Stimulated activated CD4-positive, alpha-beta T cell treated with anti-CD3 and anti-CD28 coated beads, Interleukin-15, amount 100 ng/mL, for 24 hours (primary cell): ENCODE measurements at places on chromosomes 6 and 20.

DNA sequence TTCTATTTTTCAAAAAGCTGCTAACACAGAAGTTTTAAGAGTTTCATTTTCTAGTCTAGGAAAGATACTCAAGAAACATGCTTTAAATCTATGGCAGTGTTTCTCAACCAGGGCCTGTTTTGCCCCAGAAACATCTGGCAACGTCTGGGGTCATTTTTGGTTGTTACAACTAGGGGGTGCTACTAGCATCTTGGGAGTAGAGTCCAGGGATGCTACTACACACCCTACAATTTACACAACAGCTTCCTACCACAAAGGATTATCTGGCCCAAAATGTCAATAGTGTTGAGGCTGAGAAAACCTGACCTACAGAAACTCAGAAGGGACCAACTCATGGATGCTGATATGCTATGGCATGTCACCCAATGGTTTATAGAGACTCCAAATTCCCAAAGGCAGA is 24.4 kb downstream of the SERAC1 start:
- no peak for DNase-seq

DNA sequence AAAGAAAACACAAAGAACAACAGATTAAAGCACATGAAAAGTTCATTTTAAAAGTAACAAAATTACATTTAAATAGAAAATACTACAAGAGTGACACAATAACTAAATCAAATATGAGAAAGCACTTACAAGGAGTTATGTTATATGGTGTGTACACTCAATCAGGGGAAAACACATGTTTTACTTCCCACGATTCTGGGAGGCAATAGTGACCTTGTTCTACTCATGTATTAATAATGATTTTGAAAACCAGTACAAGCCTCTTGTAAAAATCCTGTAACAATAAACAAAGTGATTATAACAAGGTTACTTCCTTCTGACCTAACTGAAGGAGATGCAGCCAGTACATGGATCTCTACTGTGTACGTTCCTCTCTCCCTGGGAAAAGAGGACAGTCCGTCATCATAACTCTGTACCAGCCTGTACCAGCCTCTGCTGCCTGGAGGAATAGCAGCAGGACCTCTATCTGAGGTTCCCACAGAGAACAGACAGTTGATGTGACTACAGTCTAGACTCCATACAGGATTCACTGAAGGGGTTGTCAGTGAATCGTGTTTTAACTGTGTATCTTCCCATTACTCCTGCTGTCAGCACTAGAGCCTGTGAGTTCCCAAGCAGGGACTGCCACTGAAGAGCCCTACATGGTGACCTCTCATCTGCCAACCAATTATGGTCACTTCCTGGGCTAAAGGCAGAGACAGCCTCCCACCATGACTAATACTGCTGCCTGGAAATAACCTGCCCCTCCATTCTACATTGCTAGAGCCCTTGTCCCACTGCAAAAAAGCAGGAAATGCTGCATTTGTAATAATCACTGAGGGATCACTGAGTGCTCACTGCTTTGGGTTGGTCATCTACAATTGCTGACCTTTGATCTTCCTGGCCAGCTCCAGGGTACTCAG is 149.7 kb downstream of the KIF16B start:
- DNase-seq: no peak

DNA sequence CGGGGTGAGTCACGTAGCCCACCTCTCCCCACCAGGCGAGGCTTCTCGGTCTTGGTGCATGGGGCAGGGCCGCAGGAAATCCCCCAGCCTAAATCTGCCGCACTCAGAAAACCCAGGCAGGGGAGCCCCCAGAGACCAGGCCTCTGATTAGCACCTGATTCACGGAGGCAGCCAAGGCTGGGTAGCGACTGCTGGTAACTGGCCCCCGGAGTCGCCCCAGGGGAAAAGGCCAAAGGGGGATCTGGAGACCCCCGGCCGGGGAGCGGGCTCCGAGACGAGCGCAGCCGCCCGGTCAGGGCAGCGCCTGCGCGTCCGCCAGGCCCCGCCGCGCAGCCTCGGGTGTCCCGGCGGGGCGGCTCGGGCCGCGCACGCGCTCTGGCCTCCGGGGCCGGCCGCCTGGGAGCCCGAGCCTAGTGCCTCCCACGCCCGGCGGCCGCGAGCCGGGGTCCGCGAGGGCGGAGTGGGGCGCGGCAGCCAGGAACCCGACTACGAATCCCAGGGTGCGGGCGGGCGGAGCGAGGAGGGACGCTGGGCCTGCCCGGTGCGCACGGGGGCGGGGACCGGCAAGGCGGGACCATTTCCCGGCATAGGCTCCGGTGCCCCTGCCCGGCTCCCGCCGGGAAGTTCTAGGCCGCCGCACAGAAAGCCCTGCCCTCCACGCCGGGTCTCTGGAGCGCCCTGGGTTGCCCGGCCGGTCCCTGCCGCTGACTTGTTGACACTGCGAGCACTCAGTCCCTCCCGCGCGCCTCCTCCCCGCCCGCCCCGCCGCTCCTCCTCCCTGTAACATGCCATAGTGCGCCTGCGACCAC is at the start of gene DUSP22:
Gene DUSP22, plus strand, starts transcription at position 791 of the 809 bp plus-strand sequence. CDS start 53 bp downstream, outside the sequence.
- peak; percentile 90 for DNase-seq

GRCh38 chr6:42162384-42162783 is 10.8 kb upstream of the GUCA1A start:
- no peak for DNase-seq

GRCh38 chr20:25286917-25287316 is 39.0 kb downstream of the PYGB start:
- DNase-seq: peak; percentile 0

- DNase-seq: no peak
These were observed 48.0 kb upstream of the DST start for GRCh38 chr6:56690519-56691285.

DNA sequence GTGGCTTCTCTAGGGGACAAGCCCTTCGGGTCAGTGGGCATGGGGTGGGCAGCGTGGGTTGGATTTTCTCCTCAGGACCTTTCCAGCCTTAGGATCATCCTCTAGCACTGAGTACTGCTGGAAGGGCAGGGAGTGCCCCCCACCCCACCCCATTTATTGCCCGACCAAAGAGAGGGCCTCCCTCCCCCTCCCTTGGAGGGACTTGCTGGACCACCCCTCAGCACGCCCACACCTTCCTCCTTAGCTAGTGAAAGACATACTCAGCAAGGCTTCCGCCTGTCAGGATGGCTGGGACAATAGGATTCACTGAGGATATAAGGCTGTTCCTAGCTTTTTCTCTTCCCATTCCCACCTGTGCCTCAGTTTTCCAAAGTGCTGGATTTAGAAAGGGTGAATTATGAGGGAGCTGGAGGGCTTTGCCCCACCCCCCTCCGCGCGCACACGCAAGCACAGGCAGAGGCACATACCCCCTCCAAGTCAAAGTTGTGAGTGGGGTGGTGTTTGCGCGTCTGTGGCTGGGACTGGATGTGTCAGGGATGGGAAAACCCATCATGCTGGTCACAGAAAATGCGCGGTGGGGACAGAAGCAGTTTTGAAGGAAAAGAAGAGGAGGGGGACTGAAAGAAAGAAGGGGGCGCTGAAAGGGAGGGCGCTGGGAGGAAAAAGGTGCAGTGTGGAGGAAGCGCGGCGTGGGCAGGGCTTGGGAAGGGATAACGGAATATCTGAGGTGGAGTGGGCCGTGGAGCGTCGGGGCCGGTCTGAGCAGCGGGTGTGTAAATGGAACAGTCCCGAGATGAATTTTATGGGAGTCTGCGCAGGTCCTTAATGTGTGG is 693 bp upstream of the SLC29A1 start:
- no peak for DNase-seq

DNA sequence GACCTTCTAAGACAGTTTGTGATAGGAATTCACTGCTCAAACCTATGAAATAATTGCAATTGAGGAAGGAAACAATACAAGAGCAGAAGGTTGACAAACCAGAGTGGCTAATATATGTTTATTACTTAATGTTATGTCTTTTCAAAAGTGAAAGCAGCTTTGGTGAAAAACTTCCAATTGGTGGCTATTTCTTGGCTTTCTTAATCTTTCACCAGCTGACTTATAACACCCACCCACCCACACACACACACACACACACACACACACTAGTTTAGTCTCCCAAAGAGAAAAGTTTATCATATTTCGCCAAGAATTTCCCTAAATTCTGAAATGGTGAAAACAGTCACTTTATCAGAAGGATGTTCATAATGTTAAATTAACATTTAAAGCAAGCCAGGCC is 583.5 kb downstream of the EYS start:
- DNase-seq: no peak

DNA sequence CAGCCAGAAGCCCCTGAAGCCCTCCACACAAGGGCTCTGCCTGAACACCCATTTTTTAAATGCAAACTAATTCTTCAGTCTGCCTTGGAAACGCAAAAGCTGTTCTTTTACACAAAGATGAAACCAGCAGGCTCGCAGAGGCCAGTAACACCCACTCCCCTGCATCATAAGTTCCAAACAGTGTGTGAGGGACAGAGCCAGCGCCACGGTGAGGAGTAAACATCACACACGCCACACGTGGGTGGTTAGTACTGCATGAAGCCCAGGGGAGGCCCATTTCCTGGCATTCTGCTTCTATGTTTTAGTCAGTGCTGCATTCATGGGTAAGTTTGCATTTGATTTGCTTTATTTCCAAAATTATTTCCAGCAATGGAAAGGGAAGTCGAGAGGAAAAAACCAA is 217.7 kb upstream of the RIN2 start:
- peak; percentile 54 for DNase-seq

DNA sequence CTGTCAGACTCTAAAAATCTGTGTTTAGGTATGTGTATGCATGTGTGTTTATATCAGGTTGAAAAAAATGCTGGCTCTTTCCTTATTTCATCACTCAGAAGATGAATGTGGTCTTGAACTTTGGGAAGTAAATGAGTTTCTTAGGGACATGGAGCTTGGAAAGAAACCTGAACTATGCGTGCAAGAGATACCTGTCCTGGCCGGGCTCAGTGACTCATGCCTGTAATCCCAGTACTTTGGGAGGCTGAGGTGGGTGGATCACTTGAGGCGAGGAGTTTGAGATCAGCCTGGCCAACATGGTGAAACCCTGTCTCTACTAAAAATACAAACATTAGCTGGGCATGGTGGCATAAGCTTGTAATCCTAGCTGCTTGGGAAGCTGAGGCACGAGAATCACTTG is 4.4 kb upstream of the GLP1R start:
- no peak for DNase-seq

DNA sequence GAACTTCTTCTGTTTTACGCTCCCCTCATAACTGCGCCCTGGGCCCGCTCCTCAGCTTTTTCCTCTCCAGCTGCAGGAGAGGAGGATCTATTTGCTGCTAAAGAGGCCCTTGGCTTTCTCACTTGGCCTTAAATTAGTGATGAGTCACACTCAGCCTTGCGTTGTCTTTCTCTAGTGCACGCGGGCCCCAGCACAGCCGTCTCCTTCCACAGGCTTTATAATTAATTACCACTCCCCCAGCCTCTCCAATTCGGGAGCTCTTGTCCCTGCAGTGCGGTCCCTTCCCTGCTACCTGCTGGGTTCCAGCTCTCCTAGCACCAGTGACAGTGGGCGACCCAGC is 25.2 kb downstream of the PACSIN1 start:
- no peak for DNase-seq

- no peak for DNase-seq
These were observed 45.5 kb upstream of the AFDN start for GRCh38 chr6:167781066-167781767.

- no peak for DNase-seq
These were observed 441.0 kb upstream of the MARCKS start for GRCh38 chr6:113416170-113416569.

DNA sequence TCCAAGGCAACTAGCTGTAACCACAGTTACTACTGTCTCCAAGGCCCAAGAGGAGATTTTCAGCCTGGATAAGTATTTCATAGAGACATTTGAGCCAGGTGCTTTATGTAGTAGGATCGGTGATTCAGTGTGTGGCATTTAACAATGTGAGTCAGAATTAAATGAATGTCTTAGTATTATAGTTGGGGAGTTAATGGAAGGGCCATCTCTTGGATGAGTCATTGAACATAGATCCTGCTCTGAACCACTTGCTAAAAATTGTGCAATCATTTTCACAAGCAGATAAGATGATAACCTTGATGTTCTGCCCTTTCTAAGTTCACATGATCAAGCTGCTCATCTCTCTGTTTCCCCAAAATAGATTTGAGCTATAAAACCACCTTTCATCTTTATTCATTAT is 668.9 kb upstream of the CITED2 start:
- no peak for DNase-seq

- DNase-seq: no peak
These were observed 582.1 kb upstream of the JAG1 start for GRCh38 chr20:11255860-11256259.

DNA sequence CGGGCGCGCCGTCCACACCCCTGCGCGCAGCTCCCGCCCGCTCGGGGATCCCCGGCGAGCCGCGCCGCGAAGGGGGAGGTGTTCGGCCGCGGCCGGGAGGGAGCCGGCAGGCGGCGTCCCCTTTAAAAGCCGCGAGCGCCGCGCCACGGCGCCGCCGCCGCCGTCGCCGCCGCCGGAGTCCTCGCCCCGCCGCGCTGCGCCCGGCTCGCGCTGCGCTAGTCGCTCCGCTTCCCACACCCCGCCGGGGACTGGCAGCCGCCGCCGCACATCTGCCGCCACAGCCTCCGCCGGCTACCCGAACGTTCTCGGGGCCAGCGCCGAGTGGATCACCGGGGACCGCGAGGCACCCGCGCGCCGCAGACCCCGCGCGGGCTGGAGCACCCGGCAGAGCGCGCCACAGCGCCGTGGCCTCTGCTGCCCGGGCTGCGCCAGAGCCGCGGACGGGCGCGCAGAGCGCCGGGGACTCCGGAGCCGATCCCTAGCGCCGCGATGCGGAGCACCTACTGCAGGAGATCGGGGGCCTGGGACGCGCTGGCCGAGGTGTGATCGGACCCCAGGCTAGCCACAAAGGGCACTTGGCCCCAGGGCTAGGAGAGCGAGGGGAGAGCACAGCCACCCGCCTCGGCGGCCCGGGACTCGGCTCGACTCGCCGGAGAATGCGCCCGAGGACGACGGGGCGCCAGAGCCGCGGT is at the start of gene BMP2:
Gene BMP2, plus strand, starts transcription at position 151 of the 692 bp plus-strand sequence. CDS start 2,441 bp downstream, outside the sequence.
- DNase-seq: peak; percentile 20

DNA sequence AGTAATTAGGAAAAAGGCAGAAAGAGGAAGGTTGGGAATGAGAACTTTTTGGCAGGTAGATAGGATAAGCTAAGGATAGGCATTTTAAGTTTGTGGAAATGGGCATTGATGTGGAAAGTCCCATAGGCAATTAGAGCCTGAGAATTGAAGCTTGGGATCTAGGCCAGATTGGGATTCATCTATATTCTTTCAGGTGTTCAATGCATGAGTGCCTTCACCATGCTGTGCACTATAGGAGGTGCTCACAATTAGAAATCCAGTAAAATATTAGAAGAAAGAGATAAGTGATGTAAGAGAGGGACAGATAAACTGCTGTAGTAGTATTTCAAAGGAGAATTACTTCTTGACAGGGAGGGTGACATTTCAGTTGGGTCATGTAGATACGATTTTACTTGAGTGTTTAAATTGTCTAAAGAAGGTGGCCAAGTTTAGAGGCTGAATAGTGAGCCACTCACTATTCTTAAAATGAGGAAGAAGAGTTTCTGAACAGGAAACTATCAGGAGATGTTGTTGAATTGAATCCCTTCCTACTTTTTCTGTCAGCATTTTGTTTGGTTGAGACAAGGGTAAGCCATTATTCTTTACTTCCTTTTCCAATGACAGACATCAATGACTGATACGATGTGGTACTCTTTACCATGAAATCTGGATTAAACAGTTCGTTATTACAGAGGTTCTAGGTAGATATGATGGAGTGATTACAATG is 31.0 kb upstream of the CTAGE9 start:
- no peak for DNase-seq
